ENCODE measurements at places on chromosomes 1 and 21.
A peak's percentile ranks its signal among the peaks of the same experiment; 100 is the strongest.

- no peak for DNase-seq
Observed at GRCh38 chr1:35589516-35590427, 16.7 kb downstream of the TFAP2E start.

DNA sequence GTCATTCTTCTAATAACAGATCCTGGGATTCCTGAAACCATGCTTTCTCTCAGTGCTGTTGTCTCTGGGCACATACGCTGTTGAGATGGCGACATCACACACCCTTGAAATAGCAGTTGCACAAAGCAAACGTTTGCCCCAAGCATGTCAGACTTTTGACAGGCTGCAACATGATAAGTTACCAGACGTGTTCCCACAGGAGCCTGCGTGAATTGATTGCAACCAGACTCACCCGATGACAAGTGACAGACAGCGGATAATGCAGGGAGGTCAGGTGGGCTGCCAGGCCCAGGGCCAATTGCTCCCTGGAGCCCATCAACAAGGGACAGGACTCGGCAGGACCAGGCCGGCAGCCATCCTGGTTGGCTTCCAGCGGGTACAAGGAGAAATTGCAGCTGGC, 310.9 kb downstream of the SIPA1L2 start:
- DNase-seq, result no peak

DNA sequence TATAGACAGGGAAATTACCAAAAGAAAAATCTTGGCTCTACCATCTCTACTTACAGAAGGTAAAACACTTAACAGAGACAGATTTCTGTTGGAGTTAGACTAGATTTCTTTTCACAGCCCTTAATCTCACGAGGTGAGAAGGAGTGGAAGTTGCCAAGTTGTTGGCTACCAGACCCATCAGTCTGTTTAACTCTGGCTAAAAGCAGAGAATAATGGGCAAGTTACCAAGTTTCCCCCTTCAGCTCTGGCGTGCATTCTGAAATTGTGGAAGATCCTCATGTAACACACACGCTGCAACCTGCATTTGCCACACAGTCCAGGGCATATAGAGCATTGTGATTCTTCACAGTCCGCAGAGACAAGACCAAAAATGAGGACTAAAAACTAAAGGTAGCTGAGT, 49.3 kb downstream of the STX6 start:
- no peak for DNase-seq

- no peak for DNase-seq
Observed at GRCh38 chr1:171429137-171429536, 56.2 kb upstream of the PRRC2C start.

DNA sequence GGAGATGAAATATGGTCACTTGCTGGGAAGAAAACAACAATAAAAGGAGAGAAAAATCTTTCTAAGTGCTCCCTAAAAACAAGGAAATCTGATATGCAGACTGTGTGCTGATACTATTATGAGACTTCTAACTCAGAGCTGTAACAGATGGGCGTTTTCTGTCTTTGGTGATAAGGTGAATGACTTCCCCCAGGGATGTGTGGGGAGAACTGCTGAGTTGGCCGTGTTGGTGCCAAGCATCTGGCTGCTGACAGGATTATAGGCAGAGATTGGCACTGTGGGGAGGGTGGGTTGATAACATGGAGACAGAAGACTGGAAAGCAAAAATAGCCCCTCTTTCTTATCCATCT, 438.5 kb upstream of the PLXNA2 start:
- DNase-seq, result no peak

DNA sequence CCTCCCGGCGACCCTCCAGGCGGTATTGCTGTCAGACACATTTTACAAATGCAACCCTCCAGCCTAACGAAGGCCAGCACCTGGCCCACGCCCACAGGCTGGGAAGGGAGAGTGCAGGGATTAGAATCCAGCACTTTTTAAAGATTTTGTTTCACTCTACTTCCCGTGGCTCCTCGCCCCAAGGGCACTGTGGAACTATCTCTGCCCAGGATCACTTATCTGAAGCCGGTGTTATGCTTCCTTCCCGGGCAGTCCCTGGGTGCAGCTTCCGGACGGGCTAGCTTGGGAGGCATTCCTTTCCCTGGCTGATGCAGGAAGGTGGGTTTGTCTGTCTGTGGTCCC, 35.8 kb downstream of the CCN1 start:
- no peak for DNase-seq

GRCh38 chr1:98019747-98020146, 98.9 kb upstream of the DPYD start:
- no peak for DNase-seq

DNA sequence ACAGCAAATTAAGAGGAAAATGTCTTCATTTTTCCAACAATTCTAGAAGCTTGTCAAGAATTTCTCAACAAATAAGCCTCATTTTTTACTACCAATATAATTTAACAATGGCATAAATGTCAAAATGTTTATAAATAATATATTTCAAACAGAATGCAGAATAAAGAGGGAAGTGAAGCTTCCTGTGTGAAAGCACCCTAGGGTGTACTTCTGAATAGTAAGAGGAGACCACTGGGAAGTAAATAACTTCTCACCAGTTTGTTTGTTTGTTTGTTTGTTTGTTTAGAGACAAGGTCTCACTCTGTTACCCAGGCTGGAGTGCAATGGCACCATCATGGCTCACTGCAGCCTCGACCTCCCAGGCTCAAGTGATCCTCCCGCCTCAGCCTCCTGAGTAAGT, 244.3 kb downstream of the SLC45A1 start:
- no peak for DNase-seq

DNA sequence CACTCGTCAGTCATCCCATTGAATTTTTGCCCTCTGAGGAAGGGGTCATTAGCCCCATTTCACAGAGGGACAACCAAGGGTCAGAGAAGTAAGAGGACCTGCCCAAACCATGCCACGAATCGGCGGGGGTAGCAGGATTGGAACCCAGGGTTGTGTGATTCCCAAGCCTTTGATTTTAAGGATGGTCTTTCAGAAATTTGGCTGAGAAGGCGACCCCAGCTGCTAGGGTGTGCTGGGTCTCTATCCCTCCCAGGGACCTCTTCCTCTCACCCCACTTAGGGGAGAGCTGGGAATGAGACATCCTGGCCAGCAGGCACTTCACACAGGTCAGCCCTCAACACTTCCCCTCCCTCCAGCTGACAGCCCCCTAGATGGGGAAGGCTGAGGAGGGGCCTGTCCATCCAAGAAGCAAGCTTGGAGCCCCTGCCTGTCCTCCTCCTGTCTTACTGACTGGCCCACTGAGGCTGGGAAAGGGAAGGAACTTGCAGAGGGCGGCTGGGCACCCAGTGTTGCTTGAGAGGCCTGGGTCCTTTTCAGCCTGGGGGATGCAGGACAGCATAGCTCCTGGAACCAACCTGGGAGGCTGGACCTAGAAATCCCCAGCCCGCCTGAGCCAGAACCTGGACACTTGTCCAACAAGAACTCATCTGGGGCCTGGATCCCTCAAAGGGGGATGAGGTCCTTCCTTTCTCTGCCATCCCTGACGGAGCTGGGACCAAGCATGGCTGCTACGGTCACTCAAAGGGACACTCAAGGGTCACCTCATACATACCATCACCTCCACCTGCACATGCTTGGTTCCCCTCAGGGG, 1.7 kb downstream of the SDC3 start:
- no peak for DNase-seq

GRCh38 chr21:16084776-16085364, 355.1 kb downstream of the USP25 start:
- peak; percentile 43 for DNase-seq

DNA sequence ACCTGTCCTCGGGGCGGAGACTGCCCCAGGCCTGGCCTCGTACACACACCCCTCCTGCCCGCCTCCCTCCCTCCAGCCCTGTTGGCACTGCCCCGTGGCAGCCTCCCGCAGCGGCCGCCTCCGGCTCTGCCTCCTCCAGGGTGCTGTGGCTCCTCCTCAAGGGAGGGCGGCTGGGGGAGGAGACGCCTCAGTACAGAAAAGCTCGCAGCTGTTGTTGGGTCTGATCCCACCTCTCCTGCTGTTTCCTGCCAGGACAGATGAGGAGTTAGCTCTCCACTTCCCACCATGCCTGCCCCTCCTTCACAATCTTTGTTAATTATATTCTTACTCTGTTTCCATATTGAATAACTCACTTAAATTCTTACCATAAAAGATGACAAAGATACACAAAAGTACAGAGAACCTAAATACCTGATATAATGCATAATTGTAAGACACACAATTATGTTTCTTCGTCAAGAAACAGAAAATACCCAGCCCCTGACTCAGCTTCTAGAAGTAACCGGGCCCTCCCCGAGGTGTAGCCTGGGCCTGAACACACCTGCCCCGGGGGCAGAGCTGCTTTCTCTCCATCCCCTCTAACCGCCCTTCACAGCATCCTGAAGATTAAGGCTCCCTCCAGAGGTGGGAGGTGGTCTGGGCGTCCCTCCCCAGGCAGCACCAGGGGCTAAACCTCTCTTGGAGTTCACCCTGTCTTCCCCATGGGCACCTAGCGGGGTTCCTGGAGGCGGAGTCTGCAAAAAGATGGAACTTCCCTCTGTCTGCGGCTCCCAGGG, 30.6 kb upstream of the COL6A1 start:
- no peak for DNase-seq

DNA sequence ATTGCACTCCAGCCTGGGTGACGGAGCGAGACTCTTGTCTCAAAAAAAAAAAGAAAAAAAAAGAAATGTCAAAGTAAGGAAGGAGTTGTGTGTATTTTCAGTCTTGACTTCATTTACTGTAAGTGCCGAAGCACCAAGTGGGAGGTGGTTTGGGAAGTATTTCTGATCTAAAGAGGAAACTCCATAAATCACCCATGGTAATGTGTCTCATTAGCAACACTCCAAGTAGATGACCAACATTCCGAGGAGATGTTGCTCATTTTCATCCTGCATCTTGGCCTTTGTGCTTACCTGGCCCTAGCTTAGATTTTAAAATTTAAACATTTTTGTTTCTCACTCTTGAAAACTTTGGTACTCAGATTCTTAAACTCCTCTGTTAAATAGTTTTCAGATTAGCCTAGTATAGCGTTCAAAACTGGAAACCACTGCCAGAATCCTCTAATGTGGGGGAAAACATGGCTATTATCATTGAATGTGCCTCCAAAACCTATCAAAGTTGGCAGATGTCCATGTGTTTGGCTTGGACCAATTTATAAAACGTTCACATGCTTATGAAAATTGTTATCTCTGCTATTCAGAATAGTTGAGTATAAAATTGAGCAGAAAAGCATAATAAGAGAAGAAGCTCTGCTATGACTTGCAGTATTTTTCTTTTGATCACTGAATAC, 110.4 kb downstream of the NFIA start:
- no peak for DNase-seq

DNA sequence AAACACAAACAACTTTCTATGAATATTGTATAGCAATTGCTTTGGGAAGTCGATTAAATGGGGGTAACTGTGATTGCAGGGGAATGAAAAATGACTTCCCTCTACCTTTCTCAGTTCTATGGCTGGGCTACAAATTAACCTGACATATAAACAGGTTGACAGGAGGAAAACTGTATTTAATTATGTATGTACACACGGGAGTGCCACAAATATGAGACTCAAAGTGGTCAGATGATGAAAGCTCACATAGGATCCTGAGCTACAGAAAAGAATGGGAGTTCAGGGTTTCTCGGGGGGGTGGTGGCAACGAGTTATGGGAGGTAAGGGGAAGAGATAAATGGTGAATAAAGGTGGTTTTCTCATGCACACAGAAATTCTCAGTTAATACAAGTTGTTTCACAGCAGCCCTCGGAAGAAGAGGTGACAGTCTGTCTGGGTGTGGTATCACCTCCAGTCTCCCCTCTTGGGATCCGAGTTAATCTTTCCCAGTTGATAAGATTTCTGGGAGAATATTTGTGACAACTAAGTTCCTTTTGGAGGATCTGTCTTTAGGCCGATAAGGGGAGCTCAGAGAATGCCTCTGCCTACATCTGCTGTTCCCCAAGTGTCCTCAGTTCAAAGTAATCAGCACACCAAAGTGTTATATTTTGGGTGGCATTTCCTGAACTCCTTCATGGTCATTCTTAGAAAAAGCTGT, 26.3 kb downstream of the GADD45A start:
- DNase-seq, result no peak

DNA sequence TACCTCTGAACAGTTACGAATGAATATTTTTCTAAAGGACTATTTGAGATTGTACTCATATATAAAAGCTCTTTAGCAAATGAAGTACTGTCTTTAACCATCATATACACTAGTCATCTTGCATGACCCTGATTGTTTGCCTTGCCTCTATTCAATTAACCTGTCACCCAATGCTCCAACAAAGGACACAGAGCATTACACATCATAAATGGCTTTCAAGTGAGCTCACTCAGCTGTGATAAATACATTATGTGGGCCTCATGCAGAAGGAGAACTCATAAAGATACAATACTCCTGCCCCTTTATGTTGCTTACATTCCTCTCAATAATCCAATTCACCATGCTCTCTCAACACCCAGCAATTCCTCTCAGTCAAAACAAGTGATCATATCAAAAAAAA, 993.0 kb upstream of the PRMT6 start:
- DNase-seq, result no peak

DNA sequence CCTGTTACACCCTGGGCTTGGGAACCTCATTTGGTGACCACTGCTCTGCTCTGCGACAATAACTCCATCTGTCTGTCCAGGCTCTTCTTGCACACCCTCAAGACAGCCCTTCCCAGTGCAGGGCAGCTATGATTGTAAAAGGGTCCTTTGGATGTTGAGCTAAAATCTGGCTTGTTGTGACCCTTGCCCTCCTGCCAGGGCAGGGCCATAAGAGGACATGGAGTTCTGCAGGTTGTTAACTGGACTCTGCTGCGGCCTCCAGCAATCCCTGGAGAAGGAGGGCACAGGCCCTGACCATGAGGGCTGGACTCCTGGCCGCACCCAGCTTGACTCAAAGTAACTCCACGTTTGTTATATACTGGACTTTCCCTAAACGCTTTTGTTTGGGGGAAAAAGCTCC, 41.2 kb downstream of the DHCR24 start:
- DNase-seq, result no peak

GRCh38 chr1:204065174-204065985, 7.5 kb upstream of the SOX13 start:
- DNase-seq, result no peak

DNA sequence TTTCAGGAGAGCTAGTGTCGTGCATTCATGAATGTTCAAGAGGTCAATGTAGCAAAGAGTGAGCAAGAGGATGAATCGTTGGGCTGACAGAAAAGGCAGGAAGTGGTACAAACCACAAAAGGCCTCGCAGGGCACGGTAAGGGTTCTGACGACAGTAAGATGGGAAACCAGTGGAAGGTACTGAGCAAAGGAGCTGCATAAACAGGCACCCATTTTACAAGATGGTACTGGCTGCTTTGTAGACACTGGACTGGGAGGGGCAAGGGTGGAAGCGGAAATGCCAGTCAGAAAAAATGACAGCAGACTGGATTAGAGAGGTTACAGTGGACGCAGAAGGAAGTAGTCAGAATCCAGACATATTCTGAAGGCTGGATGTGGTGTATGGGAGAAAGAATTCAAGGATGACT, 123.5 kb downstream of the PTPN14 start:
- DNase-seq, result peak; percentile 97

GRCh38 chr1:46812065-46812963, 13.5 kb downstream of the CYP4B1 start:
- no peak for DNase-seq
